ENCODE measurements at places on chromosomes 4 and X.

GRCh38 chr4:75718529-75718928, 5.8 kb upstream of the USO1 start:
- no peak for DNase-seq

DNA sequence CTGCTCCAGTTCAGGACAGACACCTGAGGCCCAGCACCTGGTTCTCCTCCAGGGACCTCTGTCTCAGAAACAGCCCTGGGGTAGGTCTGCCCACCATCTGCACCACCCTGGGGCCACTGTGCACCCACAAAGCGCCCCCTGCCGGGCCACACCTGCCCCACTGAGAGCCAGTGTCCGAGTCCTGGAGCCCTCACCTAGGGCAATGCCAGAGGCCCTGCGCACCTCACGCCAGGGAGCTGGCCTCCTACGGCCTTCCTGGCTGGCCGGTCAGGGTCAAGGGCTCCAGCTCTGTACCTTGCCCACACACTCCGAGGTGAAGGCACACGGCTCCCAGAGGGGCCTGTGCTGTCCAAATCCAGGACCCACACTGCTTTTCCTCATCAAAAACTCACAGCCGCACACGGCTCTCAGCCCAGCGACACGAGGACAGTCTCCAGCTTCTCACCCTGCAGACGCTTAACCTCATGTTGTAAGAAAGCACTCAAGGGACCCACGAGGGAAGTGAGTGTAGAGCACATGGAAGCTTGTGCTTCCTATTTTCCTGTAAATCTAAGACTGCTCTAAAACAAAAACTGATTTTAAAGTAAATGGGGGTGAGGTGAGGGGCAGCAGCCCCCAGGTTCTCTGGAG, 5.4 kb downstream of the CTBP1 start:
- no peak for DNase-seq

- no peak for DNase-seq
Observed at GRCh38 chr4:183807420-183808096, 97.5 kb upstream of the STOX2 start.

DNA sequence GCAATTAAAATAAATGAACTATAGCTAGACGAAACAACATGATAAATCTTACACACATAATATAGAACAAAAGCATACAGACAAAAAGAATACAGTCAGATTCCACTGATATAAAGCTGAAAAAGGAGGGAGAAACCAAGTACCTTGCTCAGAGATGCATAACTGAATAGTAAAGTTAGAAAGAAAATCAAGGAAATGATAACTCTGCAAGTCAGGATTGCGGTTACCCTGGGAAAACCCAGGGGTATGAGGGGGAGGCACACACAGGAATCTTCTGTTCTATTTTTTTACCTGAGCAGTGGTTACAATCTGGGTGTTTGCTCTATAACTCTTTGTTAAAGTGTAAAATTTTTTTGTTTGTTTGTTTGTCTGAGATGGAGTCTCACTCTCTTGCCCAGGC, 209.1 kb downstream of the CBR4 start:
- DNase-seq, result no peak

DNA sequence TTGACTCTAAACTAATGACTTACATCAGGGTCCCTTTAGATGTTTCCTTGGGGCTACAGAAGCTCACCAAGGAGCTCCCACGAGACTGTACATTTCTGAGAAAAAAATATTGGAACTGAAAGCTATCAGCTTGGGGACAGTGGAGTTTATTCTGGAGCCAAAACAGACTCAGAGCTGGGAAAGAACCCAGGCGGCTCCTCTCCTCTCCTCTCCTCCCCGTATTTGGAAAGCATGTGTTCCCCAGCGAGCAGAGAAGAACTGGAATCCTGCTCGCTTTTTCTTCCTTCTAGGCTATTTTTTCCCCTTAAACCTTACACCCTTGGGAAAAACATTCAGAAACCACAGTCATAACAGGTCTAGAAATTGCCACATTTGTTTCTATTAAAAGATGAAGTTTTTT, 4.3 kb upstream of the MAP7D3 start:
- no peak for DNase-seq

GRCh38 chr4:157225096-157225495, 4.6 kb downstream of the GRIA2 start:
- no peak for DNase-seq

DNA sequence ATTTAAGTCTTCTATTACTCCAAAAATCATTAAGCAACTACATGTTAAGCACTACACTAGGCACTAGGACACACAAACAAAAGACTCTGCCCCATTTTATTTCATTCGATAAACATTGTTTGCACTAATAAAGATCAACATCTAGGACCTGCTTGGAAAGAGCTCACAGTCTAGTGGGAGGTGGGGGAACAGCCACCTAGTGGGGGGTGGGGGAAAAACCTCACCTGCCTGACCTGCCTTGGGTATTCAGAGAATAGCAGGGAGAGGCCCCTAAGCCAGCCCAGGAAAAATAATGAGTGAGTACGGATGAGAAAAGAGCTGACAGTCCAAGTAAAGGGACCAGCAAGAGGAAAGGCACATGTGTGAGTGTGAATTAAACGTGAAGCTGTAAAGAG, 52.2 kb downstream of the PRDM5 start:
- DNase-seq, result no peak

DNA sequence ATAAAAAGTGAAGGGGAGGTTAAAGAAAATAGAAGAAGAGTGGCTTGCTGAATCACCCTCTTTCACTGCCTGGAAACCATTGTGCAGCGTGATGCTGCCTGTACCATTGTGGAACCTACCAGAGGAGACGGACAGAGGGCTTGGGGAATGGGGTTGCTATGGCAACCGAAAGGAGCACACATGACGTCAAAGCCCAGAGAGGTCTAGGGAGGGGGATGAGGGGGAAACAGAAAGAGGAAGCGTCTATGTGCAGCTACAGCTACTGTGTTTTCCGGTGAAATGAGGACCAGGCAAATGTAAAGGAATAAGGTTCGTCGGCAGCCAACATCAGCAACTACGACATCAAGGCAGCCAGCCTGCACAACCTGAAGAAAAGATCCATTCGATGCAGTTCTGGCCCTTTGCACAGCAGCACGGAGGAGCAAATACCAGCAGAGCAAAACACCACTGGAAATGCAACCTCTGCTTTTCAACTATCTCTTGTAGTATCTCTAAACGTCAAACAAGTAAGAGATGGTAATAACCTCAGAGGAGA, at the start of gene MAPK10:
Gene MAPK10 (minus strand): TSS at position 110 of the 535 bp plus-strand sequence.
- DNase-seq, result peak; percentile 32

DNA sequence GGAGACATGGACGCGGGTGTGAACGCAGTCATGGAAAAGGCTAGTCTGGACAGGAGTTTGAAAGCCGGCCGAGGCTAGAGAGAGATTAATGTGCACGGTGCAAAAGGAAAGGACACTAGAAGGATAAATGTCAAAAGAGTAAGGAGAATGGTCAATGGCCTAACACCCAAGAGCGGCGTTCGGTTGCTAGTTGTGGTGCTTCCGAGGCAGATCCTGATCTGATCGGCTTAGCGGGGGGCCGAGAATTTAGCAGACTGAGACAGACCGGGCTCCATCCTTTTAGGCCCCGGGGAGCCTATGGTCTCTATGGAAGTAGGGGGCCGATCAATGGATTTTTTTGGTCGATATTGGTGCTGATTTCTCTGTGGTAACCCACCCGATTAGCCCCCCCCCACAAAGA, 6.9 kb downstream of the GAGE10 start:
- DNase-seq, result no peak

GRCh38 chr4:55340266-55340665, 5.8 kb upstream of the SRD5A3 start:
- DNase-seq, result no peak

GRCh38 chr4:171985129-171985528, 171.9 kb downstream of the GALNTL6 start:
- DNase-seq, result peak; percentile 9

GRCh38 chr4:155795991-155796390, 37.2 kb downstream of the GUCY1B1 start:
- DNase-seq, result no peak

- DNase-seq, result peak; percentile 70
Observed at GRCh38 chrX:153667956-153668396, 5.6 kb downstream of the PNCK start.

DNA sequence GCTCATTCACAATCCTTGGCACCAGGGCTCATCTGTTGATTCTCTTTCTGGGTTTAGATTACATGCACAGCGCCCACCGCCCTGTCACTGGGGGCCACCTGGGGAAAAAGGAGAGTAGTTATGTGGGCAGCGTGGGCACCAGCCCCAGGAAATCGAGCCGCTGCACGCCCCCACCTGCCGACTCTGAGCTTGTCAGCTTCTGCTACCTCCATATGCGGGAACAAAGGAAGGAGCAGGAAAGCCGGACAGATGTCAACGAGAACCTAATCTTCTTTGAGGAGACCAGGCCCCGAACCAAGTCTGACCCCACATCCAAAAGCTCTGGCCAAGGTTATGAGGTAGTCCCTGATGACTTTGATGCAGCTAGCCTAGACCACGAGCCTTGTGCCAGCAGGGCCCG, 31.0 kb upstream of the PRPS1 start:
- DNase-seq, result no peak

DNA sequence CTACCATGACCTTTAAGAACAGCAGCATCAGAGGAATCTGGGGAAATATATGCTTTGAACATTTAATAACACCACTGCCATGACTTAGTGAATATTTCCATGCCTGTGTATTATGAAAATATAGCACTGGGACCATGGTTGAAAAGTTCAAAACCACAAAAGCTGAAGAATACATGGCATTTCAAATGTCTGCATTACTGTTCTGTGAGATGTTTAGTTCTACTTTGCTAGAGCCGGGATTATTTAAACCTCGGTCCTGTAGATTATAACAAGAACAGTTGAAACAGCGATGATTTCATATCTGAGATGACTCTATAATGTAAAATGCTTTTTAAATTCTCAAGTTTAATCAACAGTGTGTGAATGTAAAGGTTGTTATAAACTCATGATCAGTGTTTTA, 126.7 kb upstream of the AGA start:
- DNase-seq, result no peak

DNA sequence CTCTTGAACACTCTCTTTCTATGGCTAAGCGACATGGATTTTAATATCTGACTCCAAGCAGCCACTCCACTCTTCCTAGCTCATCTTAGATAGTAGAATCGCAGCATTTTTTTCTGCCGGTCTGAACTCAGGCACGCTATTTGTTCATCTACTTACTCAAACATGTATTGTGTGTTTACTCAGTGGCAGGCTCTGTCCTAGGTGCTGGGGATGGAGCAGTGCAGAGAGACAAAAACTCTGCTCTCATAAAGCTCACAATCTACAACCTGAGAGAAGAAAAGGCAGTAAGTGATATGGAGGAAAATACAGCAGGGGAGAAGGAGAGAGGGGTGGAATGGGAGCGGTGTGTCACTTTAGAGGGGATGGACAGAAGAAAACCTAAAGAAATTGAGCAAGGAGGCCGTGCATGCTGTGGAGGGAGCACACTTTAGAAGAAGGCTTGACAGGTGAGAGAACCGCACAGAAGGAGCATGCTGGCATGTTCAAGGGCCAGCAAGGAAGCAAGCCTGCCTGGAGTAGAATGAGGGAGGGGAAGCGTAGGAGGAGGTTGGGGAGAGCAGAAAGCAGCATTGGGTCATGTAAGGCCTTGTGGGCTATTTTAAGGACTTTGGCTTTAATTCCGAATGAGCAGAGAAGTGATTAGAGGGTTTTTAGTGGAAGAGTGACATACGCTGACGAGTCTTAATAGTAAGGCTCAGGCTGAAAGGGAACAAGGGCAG, 132.0 kb downstream of the ANK2 start:
- DNase-seq, result no peak

DNA sequence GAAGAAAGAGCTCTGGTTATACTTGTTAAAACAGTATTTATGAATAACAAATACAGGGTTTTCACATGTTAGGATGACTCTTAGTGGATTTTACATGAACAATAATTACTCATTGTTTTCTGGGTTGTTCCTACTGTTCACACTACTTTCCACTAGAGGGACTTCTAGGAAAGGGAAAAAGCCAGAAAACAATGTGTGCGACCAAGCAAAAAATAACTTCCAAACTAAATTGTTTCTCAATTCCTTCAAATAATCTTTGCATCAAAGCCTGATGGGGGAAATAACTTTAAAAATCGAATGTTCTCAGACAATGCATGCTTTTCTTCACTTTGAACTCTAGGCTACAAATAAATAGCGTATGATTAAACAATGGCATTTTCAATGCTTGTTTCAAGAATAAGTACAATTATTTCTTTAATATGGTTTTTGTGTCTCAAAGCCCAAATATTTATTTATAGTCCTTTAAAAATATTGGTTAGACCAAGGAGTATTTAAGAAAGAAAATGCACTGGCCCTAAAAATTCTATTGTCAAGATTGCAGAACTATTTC, 72.1 kb upstream of the ETNPPL start:
- DNase-seq, result no peak

DNA sequence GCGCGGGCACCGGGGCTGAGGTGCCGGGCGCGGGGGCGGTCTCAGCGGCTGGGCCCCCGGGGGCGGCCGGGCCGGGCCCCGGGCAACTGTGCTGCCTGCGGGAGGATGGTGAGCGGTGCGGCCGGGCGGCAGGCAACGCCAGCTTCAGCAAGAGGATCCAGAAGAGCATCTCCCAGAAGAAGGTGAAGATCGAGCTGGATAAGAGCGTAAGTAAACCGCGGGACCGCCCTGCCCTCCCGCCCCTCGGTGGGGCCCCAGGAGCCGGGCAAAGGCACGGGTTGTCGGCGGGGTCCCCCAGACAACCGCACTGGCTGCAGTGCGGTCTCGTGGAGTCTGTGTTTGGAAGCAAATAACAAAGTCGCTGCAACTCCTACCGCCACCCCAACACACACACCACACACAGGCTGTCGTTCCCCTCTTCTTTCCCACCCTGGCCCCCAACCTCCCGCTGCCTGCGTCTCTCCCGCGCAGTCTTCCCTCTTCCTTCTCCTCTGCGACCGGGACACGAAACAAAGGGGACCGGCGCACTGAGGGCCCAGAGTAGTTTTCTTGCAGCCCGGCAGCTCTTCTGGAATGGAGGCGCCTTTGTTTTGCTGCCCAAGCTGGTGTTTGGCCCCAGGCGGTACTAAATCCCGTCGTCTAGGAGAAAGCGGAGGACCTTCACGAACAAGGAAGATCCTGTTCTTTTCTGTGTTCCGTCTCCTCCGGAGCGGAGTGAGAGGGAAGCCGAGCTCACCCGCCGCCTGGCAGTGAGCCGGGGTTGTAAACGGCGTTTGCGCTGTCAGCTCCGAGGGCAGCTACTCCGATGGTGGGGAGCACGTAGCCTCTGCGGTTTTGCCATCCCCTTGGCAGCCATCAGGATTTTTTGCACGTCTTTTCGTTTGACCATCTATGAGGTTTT, 788 bp downstream of the SAP30 start:
- peak; percentile 68 for DNase-seq

DNA sequence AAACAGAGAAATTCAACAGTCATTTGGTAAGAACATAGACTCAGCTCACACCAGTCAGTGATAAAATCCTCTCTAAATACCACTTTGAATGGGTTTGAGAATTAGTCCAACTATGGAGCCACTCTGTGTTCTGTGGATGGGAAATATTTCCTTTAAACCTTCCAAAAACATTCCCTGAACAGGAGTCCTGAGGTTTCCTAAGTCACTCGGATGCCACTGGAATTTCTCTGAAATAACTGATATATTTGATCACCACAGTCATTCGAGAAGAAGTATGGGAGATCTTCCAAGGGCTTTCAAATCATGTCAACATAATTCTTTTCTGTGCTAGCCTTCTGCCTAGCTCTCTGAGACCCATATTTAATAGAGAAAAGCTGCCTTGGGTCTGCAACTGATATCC, 958.6 kb downstream of the STIM2 start:
- no peak for DNase-seq

- no peak for DNase-seq
Observed at GRCh38 chr4:57342411-57342810, 232.2 kb upstream of the IGFBP7 start.

Data from left colon (tissue), 2 donors.